AG09319 (cell line): ENCODE measurements at places on chromosomes 12 and 14.
A peak's percentile ranks its signal among the peaks of the same experiment; 100 is the strongest.

DNA sequence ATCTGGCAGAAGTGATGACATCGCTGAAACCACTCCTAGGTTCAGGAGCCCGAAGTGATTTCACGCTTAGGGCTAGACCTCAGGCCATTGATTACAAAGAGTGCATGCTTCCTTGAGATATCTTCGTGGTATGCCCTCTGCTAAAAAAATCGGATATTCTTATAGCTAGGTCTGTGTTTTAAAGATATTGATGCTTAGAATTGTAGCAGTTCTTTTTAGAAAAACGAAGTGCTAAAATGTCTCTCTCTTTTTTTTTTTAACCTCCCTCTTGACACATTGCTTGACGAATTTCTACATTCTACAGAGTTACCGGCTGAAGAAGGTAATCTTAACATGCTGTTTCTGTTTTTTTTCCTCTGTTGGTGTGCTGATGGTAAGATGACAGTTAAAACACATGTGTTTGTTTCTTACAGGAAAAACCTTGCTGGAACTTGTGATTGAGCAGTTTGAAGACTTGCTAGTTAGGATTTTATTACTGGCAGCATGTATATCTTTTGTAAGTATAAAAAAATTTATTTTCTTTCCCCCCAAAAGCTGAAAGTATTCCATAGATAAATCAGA is 1.3 kb downstream of the ATP2A2 start:
- DNase-seq, result no peak

DNA sequence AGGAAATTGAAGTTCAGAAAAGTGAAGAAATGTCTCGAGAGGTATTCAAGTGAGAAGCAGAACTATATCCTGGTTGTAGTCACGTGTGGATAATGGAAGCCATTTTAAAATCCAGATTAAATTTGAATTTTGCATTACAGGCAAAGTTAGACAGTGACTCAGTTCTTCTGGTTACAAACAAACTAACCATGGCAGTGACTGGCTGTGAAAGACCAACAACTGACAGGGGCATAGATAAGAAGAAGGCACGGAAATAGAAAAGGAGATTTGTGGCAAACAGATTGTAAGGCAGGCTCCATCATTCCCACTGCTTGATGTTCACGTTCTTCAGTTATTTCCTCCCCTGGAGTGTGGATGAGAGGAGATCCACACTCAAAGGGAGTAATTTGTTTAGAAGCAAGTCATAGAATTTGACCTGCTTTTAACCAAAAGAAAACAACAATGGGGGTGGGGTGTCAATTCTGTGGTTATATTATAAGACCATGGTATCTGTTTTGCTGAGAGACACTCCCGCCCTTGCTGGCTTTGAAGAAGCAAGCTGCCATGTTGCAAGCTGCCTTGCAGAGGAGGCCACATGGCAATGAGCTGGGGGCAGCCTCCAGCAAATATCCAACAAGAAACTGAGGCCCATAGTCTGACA is 795.3 kb downstream of the VRK1 start:
- DNase-seq, result no peak

DNA sequence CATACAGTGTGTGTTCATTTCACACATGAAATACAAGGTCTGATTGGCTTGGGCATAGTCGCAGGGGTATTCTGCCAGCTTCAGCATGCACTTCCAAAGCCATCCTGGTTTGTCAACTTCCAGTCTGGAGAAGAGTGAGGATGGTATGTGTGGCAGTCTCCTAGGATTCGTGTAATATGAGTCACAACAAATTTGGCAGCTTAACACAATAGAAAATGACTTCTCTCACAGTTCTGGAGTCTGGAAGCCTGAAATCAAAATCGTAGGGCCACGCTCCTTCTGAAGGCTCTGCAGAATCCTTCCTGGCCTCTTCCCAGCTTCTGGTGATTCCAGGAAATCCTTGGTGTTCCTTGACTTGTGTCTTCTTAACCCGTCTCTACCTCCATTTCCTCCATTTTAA is 167.5 kb downstream of the PPM1H start:
- no peak for DNase-seq

GRCh38 chr12:27273114-27273513 is 29.0 kb downstream of the STK38L start:
- no peak for DNase-seq

DNA sequence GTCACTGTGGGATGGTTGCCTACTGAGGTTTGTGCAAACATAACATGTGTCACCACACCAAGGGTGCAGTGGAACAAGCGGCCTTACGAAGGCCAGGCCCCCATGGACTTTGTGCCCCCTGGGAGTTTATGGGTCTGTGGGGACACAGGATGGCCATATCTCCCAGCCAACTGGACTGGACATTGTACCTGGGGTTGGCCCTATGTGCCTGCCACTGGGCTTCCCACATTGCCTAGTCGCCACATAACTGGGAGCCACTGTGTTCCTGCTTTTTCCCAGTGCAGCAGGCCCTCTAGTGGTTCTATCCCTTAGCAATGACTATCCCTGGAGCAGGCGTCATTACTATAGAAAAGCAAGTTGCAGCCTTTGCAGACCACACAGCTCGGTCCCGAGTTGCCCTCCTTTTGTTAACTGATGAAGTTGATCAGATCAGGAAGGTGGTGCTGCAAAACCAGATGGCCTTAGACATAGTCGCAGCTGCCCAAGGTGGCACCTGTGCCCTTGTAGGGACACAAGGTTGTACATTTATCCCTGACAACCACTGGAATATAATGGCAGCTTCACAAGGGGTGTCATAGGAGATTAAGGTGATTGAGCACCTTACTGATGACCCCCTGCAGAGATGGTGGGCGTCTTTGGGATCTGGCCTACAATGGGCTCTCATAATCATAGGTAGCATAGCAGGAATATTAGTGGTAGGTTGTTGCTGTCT is 15.2 kb upstream of the RNASE12 start:
- DNase-seq, result no peak

GRCh38 chr14:89779707-89780106 is 174.8 kb downstream of the EFCAB11 start:
- DNase-seq, result no peak

GRCh38 chr12:76265424-76266180 is 82.6 kb downstream of the BBS10 start:
- DNase-seq, result no peak

DNA sequence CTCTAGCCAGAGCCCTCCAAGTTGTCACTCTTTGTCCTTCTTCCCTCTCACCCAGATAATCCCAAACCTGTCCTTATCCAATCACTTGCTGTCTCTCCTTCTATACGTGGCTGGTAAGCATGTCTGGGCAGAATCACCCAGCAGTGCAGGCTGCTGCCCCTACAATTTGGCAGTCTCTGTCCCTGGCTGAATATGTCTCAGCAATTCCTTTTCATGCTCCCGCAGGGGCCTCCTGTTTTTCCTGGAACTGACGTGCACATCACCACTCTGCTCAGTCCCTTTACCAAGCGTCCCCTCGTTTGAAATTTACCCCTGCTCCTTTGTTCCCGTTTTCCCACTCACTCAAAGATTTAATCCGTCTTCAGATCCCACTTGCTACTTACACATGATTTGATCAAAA is 80.0 kb downstream of the ST8SIA1 start:
- DNase-seq, result no peak

DNA sequence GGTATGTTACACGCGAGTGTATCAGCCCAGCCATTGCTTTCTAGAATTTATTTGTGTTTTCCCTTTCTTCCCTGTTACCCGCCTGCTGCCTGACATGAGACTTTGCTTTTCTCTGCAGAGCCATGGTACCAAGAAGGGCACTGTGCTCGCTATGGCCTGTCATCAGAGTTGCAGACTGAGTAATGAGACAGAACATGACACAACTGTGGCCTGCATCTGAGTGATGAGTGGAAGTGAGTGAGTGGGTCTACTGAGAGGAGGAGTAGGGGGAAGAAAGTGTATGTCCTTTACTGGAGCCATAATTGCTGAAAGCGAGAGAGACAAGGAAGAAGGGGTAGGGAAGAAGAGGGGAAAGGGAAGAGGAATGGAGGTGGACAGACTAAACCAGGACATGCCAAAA is 2.9 kb downstream of the RILPL1 start:
- no peak for DNase-seq

GRCh38 chr12:6899837-6900519 is 4.6 kb upstream of the LRRC23 start:
- DNase-seq, result no peak

DNA sequence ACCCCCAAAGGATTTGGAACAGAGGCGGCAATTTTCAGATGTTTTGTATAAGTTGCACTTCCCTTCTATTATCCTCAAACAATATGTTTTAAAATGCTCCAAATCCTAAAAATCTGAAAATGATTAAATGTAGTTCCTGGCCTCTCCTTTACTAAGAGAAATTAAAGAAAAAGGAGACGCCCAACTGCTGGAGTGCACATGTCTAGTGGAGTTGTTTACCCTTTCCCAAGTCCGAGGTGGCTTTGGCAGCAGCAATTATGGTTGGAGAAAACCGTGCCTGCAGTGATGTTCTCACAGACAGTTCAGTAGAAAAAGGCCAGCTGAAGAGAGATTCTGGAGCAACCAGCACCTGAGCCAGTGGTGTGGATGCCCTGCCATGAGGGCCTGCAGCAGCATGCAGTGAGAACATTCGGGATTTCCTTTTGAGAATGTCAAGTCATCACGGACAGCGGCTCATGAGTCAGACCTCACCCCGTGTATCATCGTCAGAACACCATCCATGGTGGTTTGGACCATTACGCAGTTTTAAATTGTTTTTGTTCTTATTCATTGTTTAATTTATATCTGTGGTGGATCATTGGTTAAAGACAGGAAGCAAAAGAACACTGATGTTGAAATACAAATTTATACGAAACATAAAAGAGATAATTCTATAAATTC is 179.0 kb upstream of the KRR1 start:
- DNase-seq, result peak; percentile 86

GRCh38 chr14:76951166-76951565 is 77.3 kb downstream of the IRF2BPL start:
- no peak for DNase-seq

- DNase-seq, result no peak
Measured at GRCh38 chr12:15545334-15545733, 223.0 kb downstream of the PTPRO start.

GRCh38 chr12:98418357-98419075 is 96.9 kb upstream of the TMPO start:
- DNase-seq, result peak; percentile 98

GRCh38 chr12:68792952-68793351 is 15.0 kb upstream of the MDM2 start:
- DNase-seq, result no peak

DNA sequence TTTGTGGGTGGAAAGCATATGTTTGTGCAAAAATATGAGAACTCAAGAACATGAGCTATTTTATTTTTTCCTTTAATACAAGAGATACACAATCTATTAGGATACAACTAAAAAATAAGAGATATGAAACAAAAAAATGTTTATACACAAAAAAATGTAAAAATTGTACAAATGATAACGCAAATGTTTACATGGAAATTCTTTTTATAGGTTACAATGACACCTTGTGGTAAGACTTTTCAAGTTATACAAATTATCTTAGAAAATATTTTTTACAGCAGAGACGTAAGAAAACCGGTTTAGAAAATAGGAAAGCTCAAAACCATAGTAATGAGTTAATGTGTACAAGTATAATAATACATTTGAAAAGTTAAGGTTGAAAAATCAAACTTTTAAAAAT is 25.5 kb downstream of the CEP83 start:
- DNase-seq, result no peak

- DNase-seq, result peak; percentile 72
Measured at GRCh38 chr14:93965287-93965821, 11.0 kb downstream of the ASB2 start.

DNA sequence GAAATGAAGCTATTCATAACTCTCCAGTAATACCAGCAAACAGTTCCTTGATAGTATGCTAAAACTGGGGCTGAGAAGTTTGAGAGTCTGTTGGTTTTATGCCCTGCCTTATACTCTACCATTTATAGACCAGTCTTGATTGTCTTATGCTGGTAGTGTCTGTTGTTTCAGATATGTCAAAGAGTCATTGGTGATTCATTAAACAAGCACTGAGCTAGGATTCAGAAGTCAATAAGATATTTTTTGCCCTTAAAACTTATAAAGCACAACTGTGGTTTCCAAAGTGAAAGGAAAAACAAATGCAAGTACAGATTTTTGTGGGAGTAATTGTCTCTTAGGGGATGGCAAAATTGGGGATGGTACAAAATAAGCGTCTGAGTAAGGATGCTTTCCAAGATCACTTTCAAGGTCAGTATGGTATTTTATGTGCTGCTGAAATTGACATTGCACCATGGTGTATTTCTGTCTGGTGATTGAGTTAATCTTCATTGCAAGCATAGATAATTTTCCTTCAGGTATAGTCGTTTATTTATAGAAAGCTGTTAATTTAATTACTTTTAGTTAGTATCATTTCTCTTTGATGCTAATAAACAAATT is 289.5 kb upstream of the E2F7 start:
- no peak for DNase-seq

GRCh38 chr12:21651821-21652220 is 5.8 kb downstream of the LDHB start:
- no peak for DNase-seq

DNA sequence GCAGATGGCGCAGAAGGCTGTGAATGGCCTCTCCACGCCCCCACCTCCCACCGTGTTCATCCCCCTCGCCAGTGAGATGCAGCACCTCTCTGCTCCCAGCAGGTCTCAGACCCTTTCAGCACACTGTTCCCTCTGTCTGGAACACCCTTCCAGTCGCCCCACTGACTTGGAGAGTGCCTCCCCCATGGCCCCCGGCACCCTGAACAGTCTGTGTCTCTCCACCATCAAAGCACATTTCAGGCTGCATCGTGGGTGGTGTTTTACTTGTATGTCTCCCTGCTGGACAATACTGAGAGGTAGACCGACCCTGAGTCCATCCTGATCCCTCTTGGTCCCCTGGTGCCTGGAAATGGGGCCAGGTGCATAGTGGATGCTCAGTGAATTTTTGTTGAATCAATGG is 34.9 kb downstream of the CACNA2D4 start:
- no peak for DNase-seq

DNA sequence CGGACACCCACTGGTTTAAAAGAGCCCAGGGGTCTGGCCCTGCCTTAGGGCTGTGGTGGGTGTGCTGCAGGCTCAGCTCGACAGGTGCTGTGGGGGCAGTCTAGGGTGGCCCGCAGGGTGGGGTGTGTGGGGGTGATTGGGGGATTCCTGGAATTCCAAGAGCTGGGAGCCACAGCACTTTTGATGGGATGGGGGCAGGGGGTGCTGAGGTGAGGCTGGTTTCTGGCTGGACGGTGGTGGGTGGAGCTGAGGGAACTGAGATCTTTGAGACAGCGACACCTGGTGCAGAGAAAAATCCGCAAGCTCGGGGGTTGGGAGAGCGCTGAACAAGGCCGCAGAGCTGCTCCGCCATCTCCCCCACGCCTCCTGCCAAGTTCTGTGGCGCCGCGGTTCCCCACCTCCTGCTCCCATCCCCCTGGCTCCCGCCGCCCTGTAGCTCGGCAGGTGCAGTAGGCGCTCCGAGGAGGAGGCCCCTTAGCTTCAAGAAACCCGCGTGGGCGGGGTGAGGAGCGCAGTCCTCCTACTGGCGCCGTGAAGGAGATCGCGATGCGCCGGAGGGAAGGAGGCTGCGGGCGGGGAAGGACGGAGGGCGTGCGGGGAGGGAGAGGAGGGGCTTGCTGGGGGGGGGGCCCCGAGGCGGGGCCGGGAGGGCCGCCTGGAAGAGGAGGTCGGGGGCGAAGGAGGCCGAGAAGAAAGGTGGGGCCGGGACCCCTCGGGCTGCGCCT is 1.3 kb upstream of the TEDC1 start:
- DNase-seq, result peak; percentile 48
